ENCODE measurements at places on chromosomes 1 and 21.

DNA sequence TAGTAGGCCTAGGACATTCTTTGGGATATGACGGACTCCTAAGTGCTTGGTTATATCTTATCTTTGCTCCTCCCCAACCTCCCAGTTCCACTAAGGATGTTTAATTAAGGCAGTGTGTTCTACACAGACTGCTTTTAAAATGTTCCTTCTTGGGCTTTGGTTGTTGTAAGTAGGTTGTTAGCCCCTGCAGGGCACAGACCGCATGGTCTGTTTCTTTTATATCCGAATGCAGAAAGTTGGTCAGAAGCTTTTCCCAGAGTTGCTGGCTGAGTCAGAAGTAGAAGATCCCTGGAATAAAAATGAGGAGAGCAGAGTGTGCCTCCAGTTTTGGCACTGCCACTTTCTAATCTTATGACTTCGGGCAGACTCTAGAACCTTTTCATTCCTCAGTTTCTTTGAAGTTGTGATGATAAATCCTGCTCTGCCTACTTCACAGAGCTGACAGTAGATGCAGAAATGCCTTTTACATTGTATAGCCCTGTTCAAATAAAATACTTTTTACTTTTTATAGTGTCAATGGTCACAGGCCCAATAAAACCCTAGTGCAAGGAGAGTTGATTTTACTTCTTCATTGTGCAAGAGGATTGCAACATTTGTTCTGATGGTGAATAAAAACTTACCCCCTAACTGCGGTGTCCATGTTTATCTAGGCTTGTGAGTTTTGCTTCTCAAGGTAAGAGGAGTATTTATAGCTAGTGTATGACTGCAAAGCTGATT, 18.4 kb downstream of the FMN2 start:
- ATAC-seq = no peak

- ATAC-seq = no peak
These were observed 42.7 kb downstream of the EBNA1BP2 start for GRCh38 chr1:43129426-43129825.

- ATAC-seq = no peak
These were observed 199.4 kb upstream of the DAB1 start for GRCh38 chr1:57623039-57623790.

DNA sequence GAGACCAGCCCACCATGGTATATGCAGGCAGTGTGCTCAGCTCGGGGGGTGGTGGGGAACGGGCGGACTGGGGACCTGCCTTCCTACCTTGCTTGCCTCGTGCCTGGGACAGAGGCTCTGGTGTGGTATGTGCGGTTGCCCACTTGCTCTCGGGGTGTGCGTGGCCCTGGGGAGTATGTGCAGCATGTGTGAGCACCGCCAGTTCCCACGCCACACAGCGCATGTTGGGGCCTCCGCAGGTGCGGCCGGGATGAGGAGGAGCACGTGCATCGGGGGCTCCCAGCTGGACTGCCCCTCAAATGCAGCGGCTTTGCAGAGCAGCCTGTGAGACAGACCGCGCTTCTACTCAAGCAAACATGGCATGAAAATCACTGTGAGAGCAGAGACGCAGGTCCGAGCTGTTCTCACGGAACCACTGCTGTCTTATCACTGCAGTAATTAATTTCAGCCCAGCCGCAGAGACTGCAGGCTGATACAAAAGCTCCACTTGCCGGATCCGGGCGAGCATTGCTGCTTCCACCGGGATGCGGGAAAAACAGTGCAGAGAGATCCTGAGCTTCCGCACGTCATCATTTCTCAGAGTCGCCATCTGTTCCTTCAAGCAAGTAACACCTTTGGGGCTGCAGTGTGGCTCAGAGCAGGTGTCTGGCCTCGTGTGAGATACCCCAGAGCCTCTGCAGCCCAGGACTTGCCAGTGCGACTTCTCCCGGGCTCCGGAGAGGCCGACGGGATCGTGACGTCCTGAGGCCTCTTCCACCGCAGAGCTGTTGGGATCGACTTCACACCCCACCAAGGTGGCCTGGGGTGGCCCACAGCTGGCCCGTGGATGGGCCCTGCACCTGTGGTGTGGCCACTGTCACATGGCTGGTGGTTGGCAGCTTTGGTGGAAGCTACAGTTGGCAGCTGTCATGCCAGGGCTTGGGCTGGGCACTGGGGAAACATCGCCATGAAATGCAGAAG, 92.6 kb upstream of the ACTRT2 start:
- ATAC-seq = no peak

DNA sequence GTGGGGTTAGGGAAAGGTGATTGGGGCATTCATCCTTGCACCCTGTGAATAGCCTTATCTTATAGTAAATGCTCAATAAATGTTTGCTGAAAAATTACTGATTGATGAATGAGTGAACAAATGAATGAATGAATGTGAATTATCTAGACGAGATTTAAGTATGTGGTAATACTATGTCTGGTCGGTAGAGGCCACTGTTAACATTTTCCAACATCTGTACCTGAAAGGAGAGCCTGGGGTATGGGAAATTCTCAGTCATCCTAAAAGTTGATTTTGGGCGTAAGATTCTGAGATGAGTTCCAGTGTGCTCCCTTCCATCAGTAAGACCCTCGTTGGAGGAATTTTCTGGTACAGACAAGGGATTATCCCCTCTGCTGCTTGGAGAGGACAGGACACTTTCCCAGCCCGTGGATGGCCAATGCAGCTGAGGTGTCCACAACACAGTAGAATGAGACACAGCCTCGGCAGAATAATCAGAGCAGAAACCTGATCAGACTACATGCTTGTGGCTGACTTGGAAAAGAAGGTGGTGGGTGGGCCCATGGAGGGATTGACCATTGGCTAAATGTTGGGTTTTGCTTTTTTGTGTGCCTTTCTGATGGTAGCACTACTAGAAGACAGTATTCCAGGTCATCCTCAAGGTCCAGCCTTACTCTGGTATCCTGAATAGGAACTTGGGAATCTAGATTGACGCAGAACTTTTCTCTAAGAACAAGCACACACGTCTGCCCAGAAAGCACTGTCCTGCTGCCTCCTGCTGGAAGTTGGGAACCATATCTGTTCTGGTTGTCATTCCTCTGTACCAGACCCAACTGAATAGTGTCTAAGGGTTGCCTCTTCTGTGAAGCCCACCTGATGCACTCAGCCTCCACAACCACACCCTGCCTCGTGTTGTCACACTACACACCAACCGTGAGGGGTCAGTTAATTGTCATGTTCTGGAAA, 262.0 kb downstream of the TNR start:
- no peak for ATAC-seq

DNA sequence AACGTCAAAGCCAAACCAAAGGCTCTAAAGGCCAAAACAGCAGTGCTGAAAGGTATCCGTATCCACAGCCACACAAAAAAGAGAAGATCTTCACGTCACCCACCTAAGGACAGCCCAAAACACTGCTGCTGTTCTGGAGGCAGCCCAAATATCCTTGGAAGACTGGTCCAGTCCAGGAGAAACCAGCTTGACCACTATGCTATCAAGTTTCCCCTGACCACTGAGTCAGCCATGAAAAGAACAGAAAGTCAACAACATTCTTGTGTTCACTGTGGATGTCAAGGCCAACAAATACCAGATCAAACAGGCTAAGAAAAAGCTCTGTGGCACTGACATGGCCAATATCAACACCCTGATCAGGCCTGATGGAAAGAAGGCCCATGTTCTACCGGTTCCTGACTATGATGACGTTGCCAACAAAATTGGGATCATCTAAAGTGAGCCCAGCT, 32.1 kb downstream of the ARID4B start:
- peak; percentile 79 for ATAC-seq

GRCh38 chr21:16305686-16306085, 575.9 kb downstream of the USP25 start:
- no peak for ATAC-seq

Data from motor neuron (in vitro differentiated cells).